ENCODE measurements at places on chromosomes 2 and 18.

DNA sequence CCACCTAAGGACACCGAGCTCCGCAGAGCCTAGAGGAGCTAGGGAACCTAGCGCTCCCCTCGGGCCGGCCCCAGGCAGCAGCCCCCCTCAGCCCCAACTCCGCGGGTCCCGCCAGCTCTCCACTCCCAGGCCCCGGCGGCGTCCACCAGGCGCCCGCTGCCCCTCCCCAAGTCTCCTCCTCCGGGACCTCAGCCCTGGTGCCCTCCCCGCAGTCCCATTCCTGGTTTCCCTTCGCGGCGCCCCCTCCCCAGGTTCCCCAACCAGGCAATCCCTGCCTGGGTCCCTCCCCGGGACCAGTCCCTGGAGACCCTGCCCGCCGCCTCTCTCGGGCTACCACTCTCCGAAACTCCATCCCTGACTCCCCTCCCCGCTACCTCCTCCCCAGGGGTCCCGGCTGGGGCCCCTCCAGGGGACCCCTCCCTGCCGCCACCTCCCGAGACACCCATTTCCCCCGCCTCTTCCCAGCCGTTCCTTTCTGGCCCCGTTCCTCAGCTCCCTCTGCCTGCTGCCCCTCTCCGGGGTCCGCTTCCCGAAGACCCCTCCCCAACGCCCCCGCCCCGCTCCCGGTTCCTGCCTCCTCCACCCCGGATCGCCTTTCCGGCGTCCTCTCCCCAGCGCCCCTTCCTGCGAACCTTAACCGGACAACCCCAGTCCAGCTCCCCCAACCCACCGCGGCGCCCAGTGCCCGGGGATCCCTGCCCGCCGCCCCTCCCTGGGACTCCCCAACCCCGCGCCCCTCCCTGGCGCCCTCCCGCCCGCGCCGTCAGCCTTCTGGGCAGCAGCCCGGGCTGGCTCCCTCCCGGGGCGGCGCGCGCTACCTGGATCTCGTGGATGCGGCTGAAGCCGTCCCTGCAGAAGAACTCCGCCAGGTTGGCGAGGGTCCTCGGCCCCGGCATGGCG, 678 bp downstream of the CYP27C1 start:
- no peak for DNase-seq

- DNase-seq = no peak
Measured at GRCh38 chr2:206392118-206392517, 51.2 kb upstream of the ADAM23 start.

- DNase-seq = no peak
Measured at GRCh38 chr2:176599796-176600485, 330.7 kb downstream of the MTX2 start.

DNA sequence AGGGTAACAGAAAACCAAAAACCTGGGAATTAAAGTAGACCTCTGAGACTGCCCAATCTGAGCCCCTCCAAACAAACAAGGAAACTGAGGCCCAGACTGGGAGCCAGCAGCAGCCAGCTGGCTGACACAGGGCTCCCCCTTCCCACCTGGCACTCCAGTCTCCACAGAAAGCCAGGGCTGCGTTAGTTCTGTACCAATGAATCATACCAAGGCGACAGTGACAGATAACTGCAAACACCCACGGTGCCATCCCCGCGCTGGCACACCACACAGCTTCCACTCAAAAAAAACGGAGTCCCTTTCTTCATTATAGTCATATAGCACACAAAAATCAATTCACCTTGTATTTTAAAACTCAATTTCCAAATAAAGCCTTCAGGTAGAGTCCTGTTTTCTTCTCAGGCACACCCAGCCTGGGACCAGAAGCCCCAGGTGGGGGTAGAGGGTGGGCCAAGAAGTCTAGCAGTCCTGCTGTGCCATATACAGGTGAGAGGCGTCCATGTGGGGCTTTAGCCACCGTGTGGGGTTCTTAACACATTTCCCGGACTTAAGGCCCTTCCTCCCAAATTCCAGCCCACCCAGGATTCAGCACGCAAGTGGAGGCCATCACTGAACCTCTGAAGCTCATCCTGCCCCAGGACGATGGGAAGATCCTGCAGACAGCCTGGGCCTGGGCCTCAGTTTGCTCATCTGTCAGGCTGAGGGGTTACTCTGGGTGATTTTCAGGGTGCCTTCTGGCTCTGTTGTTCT, 1.2 kb downstream of the PER2 start:
- no peak for DNase-seq

DNA sequence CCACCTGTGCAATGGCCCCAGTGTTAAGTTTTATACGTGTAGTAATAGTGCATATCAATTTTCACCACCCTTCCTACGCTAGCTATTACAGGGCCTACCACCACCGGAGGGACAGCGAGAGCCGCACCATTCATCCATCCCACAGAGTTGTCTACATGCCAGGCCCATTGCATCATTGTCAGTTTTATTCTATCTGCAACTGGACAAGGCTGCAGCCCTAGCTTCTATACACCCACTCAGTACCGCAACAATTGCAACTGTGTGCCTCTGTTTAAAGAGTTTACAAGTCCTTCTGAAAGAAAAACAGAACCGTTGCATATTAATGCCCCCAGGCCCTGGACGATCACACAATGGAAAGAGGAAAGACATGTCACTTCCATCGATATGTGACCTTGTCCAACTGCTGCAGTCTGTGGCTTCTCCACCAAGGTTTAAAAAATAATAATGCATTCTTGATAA, 58.6 kb downstream of the ZEB2 start:
- no peak for DNase-seq

- no peak for DNase-seq
Measured at GRCh38 chr2:43102366-43103092, 123.9 kb downstream of the ZFP36L2 start.

DNA sequence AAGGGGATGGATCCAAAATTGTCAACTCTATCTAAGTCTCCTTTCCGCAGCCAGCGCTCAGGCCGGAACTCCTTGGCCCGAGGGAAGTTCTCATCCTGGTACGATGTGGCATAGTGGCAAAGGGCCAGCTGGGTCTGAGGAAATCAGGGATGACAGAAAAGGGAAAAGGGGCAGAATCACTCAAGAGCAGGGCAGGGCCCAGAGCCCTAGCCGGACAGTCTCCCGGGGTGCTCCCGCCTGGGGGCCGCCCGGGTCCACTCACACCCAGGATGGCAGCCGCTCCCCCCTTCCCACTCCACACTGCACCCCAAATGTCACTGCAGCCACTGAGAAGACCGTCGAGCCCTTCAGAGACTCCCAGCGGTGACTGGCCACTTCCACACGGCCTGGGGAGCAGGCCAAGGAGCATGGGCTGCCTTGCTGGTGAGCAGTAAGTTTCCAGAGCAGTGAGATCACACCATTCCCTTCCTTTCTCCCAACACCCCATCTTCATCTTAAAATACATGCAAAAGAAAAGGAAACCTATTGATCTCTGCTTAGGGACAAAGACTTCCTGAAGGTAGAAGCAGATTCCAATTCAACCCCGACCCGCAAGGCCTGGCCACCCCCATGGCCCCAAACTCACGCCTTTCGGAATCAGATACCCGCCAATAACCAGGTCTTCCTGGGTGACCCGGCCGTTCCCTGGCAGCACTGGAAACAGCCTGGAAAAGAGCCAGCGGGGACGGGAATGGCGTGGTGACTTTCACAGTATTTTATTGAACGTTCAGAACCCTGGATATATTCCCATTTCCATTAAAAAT, 26.7 kb downstream of the CYP27C1 start:
- no peak for DNase-seq

DNA sequence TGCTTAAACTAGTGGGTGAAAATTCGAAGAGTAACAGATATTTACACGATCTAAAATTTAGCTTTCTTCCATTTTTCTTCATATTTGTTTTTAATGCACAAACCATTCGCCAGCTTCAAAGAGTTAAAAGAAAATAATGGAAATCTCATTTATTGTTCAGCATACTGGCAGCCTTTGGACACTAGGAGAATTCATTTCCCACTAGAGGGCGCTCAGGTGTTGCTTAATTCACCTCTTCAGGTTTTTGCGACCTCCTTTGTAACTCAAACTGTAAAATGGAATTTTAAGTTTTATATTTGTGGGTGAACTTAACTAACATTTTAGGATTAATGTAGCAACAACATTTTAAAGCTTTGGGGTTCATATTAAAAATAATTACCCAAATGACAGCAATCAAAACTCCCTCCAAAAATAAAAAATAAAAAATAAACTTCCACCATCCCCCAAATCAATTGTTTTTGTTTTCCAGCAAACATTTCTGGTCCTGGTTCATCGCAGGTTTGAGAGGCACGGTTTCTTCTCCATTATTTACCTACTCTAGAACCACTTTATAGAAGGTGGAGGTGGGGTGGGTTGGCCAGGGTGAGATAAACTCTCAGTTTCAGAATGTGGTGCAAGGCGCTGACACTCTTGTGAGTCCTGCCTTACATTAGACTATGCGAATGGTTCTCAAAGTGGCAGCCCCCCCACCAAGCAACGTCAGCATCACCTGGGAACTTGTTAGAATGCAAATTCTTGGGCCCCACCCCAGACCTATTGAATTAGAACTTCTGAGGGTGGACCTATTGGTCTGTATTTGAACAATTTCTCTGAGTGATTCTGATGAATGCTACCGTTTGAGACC, 24.7 kb upstream of the PNPT1 start:
- peak; percentile 30 for DNase-seq

GRCh38 chr18:78742218-78742745, 237.3 kb upstream of the SALL3 start:
- no peak for DNase-seq

GRCh38 chr18:22494771-22495170, 77.1 kb upstream of the CTAGE1 start:
- no peak for DNase-seq

DNA sequence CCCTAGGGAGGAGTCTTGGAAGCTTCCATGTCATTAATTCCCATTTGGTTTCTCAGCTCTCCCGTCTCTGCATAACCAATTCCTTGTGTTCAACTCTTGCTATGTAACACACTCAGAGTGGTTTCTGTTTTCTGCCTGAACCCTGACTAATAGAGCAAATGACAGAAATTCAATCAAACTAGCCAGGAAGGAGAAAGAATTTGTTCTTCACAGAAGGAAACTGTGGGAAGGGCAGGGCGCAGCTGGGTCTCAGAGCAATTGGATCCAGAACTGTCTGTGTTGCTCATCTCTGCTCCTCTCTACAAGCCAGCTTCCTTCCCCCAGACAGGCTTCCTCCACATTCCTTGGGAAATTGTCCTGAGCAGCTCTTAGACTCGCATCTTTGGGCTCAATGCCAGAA, 269.8 kb downstream of the TNS1 start:
- DNase-seq = no peak

- DNase-seq = no peak
Measured at GRCh38 chr2:122750095-122750494, 994.6 kb downstream of the TSN start.

DNA sequence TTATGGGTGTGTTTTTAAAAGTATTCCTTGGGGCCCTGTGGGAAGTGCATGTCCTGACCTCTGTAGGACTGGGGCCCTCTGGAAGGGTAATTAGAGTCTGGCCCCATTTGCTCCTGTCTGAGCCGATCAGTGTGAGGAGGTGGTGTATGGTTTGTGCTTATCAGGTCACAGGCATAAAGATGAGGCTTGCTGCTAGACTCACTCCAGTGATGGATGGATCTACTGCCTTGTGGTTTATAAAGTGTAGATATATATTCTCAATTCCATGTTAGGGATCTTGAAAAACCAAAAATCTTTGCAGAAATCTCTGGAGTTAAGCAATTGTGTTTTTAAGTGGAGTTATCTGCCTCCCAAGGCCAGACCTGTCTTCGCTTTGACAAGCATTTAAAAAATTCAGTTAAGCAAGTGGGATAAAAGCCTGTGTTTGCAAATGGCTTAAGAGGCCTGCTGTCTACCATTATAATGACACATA, 182.4 kb downstream of the PTPRM start:
- no peak for DNase-seq

DNA sequence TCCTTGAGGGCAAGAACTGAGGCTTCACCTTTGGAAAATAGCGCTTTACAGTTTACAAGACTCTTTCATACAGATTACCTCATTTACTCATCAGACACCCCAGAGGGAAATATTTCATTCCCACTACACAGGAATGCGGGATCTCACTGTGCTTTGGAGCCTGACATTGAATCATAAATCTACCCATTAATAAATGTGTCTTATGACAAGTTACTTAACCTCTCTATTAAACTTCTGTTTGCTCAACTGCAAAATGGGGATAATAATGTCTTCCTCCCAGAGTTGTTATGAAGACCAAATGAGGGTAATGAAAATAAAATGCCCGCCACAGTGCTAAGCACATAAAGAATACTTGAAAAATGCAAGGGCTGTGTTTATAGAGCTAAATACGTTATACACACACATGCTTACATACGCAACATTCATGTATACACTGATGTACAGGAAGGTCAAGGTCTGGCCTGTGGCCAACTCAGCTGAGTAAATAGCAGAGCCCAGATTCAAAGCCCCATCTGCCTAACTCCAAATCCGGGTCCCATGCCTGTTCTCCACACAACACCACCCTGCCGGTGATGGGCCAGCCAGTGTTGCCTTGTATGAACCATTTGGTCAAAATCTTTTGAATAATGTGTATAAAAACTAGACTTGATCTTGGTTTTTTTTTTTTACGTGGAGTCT, 77.8 kb upstream of the STPG4 start:
- no peak for DNase-seq

DNA sequence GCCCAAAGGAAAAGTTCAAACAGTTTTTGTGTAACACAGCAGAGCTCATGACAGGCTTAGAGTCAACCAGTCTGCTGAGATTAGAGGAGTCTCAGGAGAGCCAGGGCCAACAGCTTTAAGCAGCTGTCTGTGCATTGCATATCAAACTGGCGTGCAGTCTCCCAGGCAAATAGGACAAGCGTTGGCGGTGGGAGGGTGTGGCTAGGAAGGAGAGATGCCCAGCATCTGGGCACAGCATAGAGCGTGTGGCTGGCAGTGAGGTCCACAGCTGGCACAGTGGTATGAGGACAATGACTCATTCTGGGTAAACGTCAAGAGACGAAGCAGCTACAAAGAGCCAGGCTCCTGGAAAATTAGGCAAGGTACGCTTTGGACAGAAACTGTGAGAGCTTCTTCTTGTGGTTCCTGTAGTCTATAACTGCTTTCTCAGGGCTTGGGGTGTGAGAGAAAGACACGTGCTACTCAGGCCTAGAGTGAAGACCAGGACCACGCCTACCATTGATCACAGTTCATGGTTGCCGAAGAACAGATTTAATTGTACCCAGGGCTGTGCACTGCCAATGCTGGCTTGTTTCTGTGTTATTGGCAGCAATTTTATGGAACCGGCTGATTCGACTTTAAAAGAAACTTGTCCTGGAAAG, 14.8 kb downstream of the ZAP70 start:
- no peak for DNase-seq

DNA sequence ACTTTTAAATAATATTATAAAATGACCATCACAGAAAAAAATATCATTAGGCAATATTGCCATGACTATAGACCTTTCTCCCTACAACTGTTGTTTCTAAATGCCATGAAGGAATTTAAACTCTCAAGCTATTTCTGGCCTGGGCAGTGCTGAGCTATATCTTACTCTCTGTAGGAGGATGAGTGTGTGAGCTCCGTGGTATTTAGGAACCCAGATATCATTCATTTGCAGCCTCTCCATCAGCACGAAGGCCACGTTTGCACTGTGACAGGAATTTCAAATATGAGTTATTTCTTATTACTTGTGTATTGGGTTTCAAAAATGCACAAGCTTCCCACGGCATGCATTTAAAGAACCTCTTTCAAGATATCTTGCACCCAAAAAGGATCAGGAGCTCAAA, 35.0 kb upstream of the SOX11 start:
- DNase-seq = no peak
